HCEC 1CT (cell line): ENCODE measurements at places on chromosomes 1 and 21.

DNA sequence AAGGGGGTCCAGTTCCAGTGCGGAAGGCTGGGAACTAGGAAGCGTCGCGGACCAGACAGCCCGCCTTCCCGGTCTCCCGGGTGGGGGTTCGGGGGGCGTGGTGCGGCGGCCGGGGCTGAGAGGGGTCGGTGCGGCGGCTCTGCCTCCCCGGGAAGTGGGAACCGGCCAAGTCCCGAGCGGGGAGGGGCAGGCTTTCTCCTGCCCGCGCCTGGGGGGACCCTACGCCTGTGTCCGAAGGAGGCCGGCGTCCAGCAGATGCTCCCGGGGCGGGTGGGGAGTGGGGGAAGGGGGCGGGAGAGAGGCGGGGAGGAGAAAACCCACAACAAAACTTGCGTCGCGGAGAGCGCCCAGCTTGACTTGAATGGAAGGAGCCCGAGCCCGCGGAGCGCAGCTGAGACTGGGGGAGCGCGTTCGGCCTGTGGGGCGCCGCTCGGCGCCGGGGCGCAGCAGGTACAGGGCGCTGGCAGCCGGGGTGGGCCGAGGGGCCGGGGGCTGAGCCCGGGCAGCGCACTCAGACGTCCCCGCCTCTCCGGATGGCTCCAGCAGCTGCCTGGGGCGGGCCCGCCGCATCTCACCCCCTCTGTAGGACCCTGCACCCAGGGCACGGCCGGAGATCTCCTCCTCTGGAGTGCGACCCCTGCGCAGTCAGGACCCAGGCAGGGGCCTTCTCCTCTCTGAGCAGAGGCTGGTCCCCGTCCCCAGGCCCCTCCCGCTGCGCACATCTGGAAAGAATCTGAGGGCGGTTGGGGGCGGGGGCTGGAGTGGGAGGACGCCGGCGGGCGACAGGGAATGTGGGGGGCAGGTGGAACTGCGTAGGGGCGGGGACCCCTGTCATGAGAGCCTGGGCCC, at the start of gene PODN:
PODN (plus strand) TSS at position 355 of the 849 bp plus-strand sequence. CDS start 7,643 bp downstream, outside the sequence.
- no peak for DNase-seq

DNA sequence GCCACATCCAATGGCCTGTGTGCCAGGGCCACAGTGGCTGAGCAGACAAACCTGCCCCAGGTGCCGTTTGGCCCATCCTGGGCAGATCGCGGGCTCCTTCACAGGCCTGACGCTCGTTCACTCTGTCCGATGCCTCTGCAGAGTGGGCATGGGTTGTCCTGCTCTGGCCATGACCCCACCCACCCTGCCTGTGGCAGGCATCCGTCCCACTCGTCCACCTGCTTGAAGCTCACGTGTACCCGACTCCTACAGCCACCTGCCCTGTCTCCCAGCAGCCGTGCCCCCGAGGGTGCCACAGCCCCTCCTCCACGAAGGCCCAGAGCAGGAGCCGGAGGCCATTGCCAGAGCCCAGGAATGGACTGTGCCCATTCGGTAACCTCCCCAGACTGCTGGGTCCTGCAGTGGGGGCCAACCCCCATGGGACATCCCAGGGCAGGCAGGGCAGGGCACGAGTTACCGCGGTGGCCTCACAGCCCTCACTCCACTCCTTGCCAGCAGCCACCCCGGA, 41.9 kb downstream of the TRIM11 start:
- DNase-seq, result no peak

DNA sequence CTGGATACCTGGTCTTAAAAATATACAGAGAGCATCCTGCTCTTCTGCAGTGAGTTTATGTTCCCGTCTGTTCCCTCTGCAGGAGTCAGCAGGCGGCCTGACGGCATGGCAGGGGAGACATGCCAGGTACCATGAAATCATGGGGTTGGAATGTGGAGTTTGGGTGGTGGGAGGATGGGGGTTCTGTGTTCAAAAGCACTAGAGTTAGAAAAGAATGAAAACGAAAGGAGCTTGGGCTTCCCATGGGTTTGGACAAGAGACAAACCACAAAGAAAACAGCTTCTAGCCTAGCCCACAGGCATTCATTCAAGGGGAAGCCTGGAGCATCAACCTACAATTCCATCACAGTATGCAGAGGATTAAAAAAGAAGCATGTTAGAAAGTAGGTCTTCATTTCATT, 59.9 kb downstream of the WARS2 start:
- DNase-seq, result peak; percentile 54

GRCh38 chr1:202143011-202143767, 1.3 kb downstream of the ARL8A start:
- DNase-seq, result no peak

DNA sequence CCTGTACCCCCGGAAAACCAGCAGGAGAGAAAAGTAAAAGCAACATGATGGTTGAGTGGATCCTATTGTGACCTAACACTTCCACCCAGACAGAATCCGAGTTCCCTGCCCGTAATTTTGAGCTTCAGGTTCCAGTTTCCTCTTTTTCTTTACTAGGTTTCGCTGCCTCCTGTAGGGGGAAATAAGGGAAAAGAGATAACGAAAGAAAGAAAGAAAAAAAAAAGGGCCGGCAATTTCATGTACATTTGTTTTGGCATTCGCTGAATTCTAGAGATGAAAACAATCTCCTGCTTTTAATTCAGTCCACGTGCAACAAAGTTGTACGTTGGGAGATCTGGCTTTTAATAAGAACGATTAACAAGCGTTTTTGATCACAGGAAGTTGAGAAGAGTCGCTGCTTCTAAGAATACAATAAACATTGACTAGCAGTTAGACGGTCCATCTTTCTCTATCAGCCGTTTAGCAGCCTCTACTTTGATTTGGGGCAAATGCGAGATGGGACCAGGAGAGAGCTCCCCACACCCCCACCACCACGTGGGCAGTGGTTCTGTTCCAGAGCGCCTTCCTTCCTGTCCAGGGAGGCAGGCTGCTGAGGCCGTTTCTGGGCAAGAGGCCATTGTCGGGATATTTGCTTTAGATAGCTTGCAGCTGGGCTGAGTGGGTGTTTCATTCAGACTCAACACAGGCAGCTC, 155.9 kb upstream of the RUNX1 start:
- peak; percentile 75 for DNase-seq

DNA sequence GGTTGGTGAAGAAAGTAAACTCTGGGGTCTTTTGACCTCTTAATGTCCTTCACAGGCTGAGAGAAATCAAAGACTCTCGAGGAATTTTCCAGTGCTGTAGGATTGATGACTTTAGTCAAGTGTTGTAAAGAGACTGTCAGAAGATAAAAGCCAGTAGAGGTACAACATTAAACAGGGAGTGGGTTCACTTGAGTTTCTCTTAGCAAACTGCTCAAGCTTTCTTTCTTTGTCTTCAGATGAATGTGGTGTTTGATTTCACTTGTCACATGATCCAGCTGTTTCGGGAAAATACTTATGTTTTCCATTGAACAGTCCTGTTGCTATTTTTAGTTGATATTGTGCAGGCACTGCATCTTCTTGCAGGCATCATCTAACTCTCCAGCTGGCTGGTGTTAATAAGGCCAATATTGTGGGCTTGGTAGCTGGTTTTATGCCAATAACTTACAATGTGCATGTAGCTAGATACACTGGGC, 45.6 kb downstream of the XCL2 start:
- peak; percentile 66 for DNase-seq

DNA sequence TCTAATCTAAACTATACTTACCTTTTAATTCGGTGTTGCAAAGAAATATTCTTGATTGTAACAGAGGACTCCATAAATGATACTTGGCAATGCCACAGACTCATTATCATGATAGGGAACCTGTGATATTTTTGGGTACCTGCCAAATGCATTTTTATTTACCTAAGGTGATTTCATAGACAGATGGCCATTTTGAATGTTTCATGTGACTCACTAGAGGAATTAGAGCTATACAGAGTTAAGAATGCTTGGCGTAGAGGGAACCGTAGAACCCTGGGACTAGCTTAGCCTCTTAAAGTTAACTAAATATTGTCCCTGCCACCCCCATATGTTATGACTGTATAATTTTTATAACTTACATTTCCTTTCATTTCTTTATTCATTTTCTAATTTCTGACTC, 136.1 kb downstream of the DISP1 start:
- no peak for DNase-seq

DNA sequence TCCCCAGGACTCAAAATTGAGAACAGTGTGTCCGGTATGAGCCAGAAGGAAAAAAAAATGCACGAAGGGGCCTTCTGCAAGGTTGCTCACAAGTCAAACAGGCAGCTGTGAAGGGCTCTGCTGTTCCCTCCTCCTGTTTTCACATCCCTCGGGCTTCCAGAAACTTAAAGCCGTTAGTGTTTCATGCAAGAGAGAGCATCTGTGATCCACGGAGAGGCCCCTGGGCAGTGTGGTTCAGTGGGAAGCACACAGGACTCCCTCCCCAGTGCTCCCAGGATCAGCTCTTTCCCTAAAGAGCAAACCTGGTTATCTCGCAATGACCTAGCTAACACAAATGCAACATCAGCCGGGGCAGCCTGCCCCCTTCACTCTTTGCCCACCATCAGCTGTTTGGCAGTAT, 2.9 kb upstream of the MATN1 start:
- DNase-seq, result no peak

DNA sequence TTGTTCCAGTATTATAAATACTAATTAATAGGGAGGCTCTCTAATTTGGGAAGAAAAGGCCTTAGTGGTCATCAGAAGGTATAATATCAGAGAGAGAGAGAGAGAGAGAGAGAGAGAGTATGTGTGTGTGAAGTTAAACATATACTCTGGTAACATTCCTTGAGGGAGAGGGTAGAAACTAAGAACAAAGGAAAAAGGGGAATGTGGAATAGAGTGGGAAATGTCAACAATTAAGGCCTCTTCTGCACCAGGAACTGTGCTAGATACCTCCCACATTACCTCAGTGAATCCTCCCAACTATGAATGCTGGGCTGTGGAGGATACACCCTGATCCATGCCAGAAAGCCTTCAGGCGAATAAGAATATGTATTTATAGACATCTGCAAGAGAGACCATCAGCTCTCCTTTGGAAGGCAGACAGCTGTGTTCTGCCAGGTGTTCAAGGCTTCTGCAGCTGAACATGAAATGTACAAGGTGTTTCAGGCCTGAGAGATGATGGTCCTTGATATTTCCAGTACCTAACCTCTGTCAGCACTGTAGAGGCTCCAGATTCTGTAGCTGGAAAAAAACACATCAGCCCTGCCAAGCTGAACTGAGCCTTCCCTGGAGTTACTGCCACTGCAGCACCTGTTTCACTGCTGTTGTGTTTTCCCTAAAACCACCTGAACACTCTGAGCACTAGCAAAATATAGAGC, 29.1 kb downstream of the TBX15 start:
- DNase-seq, result no peak

GRCh38 chr21:28543975-28544374, 448.7 kb downstream of the LTN1 start:
- DNase-seq, result no peak

DNA sequence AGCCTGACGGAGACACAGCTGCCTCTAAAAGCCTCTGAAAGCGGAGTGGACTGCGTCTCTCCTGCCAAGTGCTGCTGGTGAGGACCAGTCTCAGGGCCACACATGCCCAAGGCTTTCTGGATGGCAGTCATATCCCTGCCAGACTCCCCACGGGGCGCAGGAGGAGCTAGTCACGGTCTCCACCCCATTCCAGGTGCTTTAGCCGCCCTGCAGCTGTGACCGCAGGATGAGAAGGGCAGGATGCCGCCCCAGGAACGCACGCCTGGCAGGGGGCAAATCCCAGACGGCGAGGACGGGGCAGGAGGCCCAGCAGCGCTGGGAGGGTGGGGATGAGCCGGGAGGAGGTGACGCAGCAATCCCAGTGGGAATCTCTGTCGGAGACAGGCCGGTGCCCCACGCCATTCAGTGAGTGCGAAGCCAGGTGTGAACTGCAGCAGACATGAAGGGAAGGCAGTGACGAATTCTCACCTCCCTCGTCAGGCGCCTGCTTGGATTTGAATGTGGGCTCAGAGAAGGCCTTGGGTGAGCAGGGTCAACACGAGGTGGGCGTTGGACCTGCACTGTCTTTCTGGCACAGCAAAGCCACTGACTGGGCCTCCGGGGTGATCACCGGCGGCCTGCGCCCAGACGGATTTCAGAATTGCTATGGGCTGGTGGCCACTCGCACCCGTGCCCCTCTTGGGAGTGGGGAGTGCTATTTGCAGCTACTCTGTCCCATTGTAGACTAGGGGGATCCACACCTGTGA, 38.5 kb upstream of the SLC19A1 start:
- no peak for DNase-seq

GRCh38 chr21:45506836-45507522, 35.3 kb downstream of the SLC19A1 start:
- DNase-seq, result no peak

DNA sequence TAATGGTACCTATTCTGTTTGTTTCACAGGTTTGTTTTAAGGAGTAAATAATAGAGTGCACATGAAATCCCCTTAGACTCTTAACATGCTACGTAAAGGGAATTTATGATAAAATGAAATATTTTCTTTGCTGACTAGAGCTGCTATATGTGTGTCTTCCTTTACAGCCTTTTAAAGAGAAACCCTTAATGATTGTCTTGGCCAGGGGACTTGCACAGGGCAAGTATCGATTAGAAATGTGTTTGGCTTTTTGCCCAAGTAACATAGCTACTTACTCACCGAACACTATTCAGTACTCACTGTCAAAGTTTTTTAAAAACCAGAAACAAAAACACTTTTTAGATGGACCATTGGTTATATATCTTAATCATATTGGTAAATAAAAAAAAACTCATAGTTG, 71.3 kb upstream of the KIAA1614 start:
- no peak for DNase-seq

GRCh38 chr1:18861082-18861481, 1.6 kb upstream of the TAS1R2 start:
- no peak for DNase-seq

- DNase-seq, result no peak
Measured at GRCh38 chr21:23534850-23535249, 2072.4 kb downstream of the MRPL39 start.

DNA sequence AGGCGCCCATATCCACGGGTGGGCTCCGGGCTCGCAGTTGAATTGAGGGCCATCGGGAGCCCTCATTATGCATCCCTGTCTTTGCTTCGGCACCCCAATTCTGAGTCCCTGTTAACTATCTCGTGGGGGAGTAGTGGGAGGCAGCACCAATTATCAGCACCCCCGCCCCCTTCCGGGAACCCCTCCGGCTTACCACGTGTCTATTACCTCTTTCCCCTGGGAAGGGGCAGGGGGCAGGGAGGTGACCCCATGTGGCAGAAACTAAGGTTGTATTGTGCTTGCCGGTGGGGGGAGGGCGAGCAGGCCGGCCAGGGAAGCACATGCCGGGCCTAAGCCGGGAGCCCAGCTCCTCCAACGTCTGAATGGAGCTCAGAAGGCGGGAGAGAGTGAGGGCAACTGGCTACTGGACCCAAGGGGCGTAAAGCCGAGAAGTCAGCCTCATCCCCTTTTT, 1.0 kb downstream of the LIN28A start:
- DNase-seq, result no peak
